ENCODE measurements at places on chromosomes 2 and 18.

GRCh38 chr18:13137670-13138419, 80.7 kb upstream of the LDLRAD4 start:
- peak; percentile 86 for DNase-seq

- DNase-seq: no peak
Observed at GRCh38 chr2:235984552-235984951, 183.6 kb downstream of the GBX2 start.

GRCh38 chr2:45806563-45807358, 155.3 kb downstream of the PRKCE start:
- DNase-seq: no peak

GRCh38 chr18:49886891-49887764, 73.8 kb upstream of the ACAA2 start:
- no peak for DNase-seq

GRCh38 chr2:32773448-32773808, 145.6 kb downstream of the TTC27 start:
- no peak for DNase-seq

DNA sequence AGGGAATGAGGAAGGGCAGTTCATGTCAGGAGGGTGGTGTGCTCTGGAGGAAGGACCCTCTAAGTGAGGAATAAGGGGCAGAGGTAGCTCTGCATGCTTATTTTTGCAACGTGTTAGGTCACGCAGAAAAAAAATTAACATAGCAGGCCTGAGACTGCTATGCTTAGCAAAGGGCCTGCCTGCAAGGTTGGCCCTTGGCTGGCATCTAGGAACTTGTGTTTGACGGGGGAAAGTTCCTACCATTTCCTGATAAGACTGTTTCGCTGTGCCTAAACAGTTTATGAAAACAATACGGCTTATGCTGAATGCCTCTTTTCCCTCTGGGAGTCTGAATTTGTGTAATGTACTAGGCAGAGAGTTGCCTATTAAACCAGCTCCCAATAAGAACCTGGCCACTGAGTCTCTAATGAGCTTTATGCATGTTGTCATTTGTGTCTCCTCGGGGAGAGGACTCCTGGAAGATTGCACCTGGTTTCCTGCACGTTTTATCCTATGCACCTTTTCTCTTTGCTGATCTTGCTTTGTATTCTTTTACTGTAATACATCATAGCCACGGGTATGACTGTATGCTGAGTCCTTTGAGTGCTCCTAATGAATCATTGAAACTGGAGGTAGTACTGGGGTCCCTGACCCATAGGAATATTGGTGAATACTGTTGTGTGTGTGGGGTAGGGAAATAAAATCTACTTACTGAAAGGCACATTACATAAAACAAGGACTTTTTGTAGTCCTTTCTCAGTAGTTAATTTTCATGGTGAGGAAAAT, 169.0 kb downstream of the PRPF40A start:
- DNase-seq: no peak

DNA sequence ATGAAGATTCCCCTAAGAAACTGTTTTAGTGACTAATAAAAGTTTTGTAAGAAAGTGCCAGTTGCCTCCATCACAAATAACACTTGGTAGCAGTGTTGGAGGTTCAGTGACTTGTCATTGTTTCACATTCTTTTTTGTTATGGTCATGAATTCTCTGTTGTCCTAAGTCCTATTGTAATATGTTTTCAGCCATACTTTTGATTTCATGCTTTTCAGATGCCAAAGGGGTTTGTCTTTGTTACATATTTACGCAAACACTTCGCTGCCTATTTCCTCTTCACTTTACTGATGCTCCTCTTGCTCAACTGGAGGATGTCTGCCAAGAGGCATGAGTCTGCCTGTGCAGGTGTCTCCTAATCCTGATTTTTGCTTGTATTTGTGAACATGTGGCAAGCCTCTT, 66.6 kb downstream of the PHLPP1 start:
- DNase-seq: no peak

GRCh38 chr2:186721956-186722355, 28.1 kb downstream of the FAM171B start:
- DNase-seq: no peak

- no peak for DNase-seq
Observed at GRCh38 chr2:205785507-205786260, 103.4 kb downstream of the NRP2 start.

DNA sequence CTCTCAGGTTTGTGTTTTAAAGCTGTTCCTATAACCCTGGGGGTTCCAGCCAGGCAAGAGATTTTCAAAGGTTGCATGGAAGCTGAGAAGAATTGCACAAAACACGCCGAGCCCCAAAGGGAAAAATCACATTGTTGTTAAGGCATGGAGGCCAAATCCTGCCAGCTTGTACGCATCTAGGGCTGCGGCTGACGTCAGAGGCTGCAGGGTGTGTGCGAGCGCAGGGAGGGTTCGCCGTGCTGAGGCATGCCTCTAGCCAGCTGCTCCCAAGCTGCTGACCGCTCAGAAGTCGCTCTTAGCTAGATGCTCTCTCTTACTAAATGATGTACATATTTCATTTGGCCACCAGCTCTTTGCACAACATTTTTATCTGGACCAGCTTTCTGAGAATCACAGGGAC, 191.8 kb downstream of the LPIN1 start:
- DNase-seq: no peak

- no peak for DNase-seq
Observed at GRCh38 chr2:101881131-101881530, 110.6 kb upstream of the IL1R2 start.

- DNase-seq: no peak
Observed at GRCh38 chr2:158542577-158542976, 85.8 kb downstream of the PKP4 start.

DNA sequence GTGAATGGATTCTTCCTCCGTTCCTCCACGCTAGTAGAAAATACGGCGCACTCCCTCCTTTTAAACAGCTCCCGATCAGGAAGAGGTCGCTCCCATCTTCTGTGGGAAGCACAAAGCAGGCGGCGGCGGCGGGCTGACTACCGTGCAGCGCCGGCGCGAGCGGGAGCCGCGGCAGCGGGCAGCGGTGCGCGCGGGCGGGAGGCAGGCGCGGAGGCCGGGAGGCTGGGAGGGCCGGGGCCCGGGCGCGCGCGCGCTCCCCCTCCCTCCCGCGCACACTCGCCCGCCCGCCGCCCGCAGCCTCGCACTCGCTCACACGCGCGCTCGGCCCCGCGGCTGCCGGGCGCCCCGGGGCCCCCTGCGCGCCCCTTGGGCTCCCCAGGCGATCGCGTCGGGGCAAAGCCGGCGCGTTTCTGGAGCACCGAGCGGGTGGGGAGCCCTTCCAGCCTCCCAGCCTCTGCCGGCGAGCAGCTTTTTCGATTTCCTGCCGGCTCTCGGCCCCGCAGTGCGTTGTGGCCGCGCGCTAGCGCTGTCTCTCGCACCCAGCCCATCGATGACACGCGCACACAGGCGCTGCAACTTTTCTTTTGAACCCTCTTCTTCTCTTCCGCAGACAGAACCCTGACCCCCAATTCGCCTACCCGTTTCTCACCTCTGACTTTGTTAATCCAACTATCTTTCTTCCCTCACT, at the start of gene SLC8A1:
TSS of gene SLC8A1 (minus strand) at position 173 of the 688 bp plus-strand sequence.
- no peak for DNase-seq

GRCh38 chr2:69309351-69310110, 77.5 kb downstream of the GFPT1 start:
- no peak for DNase-seq

GRCh38 chr2:232592772-232593395, 40.5 kb upstream of the EFHD1 start:
- DNase-seq: no peak

- DNase-seq: no peak
Observed at GRCh38 chr2:223854741-223855140, 17.4 kb upstream of the AP1S3 start.

GRCh38 chr2:205535001-205535400, 147.3 kb upstream of the NRP2 start:
- no peak for DNase-seq

DNA sequence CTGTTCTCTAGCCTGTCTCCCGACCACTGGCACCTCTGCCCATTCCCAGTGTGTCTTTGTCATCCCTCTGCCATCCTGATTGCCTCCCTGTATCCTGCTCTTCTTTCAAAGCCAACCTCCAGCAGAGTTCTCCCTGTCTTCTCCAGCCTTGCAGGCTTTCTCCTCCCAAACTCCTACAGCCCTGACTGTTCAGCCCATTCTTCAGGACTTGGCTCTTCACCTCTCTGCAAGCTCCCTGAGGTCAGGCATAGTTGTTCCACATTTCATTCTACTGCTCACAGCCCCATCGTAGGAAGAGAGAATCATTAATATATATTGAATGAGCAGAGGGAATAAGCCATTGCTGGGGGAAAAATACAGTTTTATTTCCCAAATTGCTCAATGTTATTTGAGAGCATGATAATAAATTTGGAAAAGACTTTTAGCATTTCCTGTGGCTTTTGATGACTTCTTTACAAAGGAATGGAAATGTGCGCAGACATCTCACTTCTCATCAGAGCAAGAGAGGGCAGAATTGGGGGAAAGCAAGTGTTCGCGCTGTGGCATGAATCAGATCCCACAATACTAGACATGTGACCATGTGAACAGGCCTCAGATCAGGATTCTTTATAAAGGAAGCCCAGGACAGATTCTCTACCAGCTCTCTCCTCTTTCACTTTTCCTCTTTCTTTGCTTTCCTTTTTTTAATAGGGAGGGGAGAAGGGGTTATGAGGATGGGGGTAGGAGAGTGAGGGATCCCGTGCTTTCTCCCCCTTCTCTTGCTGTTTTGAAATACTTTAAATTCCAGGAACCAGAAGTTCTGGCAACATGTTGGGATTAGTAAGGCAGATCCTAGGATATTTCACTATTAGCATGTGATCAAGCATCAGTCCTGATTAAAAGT, 37.4 kb downstream of the EPAS1 start:
- DNase-seq: no peak

- DNase-seq: no peak
Observed at GRCh38 chr2:84373391-84373790, 85.7 kb downstream of the SUCLG1 start.

DNA sequence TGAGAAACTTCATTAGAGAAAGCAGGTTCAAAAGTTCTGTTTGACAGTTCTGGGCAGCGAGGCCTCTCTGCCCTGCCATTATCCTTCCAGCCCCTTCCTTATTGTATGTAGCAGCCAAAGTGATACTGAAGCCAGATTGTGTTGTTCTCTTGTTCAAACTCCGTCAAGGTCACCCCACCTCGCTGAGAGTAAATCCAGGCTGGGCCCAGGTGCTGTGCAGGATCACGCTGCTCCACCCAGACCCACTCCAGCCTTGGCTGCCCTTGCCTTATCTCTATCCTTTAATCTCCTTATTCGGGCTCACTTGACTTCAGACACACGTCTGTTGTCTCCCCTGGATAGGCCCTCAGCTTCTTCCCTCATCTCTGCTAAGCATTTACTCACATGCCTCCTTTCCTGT, 196.1 kb downstream of the CPS1 start:
- DNase-seq: no peak

GRCh38 chr2:223724861-223725260, 112.5 kb downstream of the AP1S3 start:
- no peak for DNase-seq

- DNase-seq: no peak
Observed at GRCh38 chr2:57849843-57850242, 196.8 kb upstream of the VRK2 start.

DNA sequence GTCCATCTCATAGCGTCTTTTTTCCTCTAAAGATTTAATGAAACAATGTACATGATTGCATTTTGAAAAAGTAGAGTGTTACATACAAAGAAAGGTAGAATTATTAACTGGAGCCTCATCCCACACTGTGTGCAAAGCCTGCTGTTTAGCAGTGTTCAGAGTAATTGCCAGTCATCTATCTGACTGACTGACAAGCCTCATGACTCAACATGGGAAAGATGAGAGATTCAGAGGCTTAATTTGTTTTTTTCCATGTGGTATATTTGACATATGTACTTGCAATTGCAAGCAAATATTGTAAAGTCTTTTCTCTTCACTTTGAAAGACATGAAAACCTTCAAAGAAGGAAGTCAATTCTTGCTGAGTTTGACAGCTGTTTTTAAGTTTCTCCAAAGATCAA, 14.7 kb downstream of the PCARE start:
- DNase-seq: no peak

GRCh38 chr2:179579800-179580199, 281.6 kb downstream of the ZNF385B start:
- no peak for DNase-seq

- DNase-seq: no peak
Observed at GRCh38 chr2:232335859-232336215, 42.7 kb upstream of the ALPP start.

DNA sequence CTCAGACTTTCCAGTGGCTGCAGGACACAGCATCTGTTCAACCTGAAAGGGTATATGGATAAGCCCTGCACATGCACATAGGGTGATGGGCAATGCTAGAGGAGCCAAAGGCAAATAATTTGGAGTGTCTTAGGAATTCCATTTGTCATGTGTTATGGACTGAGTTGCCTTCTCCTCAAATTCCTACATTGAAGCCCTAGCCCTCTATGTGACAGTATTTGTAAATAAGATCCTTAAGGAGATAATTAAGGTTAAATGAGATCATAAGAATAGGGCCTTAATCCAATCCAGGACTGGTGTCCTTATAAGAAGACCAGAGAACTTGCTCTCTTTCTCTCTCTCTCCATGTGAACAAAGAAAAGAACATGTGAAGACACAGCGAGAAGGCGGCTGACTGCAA, 42.9 kb upstream of the CREG2 start:
- DNase-seq: no peak

DNA sequence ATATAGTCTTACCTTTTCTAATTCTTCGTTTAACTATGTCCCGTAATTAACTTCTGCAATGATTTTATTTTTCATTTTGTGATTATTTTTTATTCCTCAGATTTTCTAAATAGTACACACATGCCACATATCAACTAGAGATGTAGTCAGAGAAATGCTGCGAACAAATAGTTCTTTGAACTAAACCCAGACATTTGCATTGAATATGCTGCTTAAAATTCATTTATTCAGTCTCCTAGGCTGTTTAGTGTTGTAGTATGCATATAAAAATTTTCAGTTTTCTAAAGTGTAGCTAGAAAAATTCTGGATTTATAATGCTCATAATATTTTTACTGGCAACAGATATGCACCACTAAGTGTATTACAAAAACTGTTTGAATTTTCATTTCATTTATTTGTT, 68.9 kb upstream of the SLC38A11 start:
- DNase-seq: no peak

DNA sequence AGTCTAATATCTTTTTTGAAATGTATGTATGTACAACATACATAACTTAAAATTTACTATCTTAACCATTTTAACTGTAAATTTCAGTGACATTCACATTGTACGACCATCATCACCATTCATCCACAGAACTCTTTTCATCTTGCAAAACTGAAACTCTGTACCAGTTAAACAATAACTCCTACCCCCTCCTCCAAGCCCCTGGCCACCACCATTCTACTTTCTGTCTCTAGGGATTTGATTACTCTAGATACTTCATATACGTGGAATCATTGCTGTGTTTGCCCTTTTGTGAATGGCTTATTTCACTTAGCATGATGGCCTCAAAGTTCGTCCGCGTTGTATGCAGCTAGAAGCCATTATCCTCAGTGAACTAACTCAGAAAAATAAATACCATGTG, 217.0 kb downstream of the METTL4 start:
- no peak for DNase-seq
